ENCODE measurements at places on chromosomes 3 and 15. TPM values are rescaled to one million over a fixed set of nuclear protein-coding genes. Genes with fewer than 3 reads are reported as not detected.

The SCAANT1 gene
- polyA plus RNA-seq = not detected

The DUOX1 gene
- 0.04 TPM for polyA plus RNA-seq

The SEMA3G gene
- 7.8 TPM for polyA plus RNA-seq

The GHRL gene
- 3.6 TPM for polyA plus RNA-seq

The FETUB gene
- not detected for polyA plus RNA-seq

The ALCAM gene
- 6.3 TPM for polyA plus RNA-seq
